Activated CD4-positive, alpha-beta memory T cell treated with anti-CD3 and anti-CD28 coated beads, Interleukin-2, amount 10 ng/mL, durations not matched to agents 7 days and 5 days (primary cell): ENCODE measurements at places on chromosomes 5 and 9. TPM values are rescaled to one million over a fixed set of nuclear protein-coding genes. Genes with fewer than 3 reads are reported as not detected.

DNA sequence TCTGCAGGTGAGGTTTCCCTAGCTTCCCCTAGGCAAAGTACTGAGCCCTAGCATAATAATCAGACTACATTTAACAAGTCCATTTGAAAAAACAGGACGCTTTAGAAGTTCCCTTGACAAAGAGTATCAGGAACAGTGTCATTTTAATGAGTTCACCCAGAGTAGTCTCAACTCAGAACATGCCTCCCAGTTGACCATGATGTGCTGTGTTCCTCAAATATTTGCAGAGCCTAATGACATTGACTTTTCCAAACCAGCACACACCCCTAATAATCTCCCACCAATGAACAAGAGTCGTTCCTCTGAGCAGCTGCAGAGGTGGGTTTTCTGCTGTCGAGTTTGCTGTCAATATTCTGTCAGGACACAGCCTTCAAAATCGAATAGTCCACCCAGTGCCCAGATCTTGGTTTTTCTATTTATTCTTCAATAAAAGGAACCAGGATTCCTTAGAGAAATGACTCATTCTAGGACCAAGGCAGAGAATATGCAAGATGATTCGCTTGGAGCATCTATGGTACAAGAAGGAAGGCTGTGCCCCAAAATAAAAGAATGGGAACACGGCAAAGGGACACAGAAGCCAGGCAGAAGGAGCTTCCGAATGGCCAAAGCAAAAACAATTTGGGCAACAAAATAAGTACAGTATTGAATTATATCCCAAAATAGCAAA, 57.6 kb downstream of the OTULIN start:
- no peak for DNase-seq
- H3K4me3 ChIP-seq, result no peak overlapping the region

- H3K4me1 ChIP-seq, result peaks cover 26% of the 10 kb centered on the region
- peaks cover 31% of the 10 kb centered on the region for H3K27me3 ChIP-seq
Observed at GRCh38 chr9:35490155-35490909, 421 bp downstream of the RUSC2 start.

GRCh38 chr5:115398719-115399118, 102.3 kb upstream of the CCDC112 start:
- no peak overlapping the region for H3K27ac ChIP-seq
- H3K4me1 ChIP-seq, result no peaks in the 10 kb centered on the region
- H3K36me3 ChIP-seq, result no peaks in the 10 kb centered on the region
- no peak overlapping the region for H3K4me3 ChIP-seq
- peaks cover 17% of the 10 kb centered on the region for H3K27me3 ChIP-seq

DNA sequence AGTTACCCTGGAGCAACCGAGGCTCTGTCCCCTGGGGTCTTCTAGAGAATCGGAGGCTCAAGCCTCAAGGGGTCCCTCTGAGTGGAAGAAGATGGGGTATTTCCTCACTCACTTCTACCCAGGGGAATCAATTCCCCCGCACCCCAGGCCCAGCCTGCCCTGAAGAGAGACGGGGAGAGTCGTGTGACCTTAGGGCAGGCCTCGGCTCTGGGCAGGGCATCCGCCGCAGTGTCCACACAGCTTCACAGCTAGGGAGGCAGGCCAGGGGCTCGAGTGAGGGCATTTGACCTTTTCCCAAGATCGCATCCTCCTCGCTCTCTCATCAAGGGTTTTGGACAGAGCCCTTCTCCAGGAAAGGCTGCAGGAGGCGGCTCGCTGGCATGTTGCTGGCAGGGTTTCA, 57.9 kb upstream of the CNOT6 start:
- H3K4me1 ChIP-seq, result no peaks in the 10 kb centered on the region
- H3K27ac ChIP-seq, result no peak overlapping the region
- no peak for DNase-seq
- no peaks in the 10 kb centered on the region for H3K36me3 ChIP-seq

DNA sequence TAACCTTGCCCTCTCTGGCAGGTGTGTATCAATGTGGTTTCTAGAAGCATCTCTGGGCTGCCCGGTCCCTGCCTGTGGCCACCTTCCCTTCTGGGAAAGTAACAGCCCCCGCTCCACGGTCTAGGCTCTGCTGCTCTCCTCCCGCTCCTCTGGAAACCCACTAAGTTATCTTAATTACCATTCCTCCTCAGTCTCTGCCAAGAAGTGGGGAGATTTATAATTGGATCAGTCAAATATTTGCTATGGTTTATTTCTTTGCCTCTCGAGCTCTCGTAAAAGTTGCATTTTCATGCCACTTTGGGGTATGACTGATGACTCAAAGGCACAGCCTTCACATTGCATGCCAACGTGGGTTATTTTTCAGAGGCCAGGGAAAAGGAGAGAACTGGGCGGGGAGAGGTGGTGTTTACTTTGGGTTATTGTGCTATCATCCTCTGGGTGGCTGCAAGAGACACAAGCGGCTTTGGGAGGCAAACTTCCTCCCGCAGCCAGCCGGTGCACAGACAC, 205.3 kb upstream of the WWC1 start:
- H3K36me3 ChIP-seq, result no peaks in the 10 kb centered on the region
- H3K27me3 ChIP-seq, result no peaks in the 10 kb centered on the region
- H3K4me3 ChIP-seq, result no peak overlapping the region
- H3K27ac ChIP-seq, result no peak overlapping the region

LCN9 gene
- not detected for total RNA-seq
